ENCODE measurements at places on chromosomes 3 and 15. TPM values are rescaled to one million over a fixed set of nuclear protein-coding genes. Genes with fewer than 3 reads are reported as not detected.

DNA sequence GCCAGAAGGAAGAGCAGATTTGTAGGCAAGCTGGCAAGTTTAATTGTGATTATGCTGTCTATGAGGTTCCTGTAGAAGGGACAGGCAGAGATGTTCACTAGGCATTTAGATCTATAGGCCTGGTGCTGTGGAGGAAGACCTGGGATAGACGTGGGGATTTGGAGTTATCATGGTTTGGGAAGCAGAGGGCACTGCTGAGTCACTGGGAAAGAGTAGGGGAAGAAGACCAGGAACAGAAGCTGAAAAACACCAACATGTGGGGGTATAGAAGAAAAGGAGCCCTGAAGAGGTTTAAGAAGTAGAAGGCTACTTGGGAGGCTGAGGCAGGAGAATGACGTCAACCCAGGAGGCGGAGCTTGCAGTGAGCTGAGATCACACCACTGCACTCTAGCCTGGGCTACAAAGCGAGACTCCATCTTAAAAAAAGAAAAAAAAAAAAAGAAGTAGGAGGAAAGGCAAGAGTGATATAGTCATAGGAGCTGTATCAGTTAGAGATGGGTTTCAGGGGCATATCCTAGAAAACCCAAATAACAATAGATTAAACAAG lies 19.3 kb downstream of the GRK7 start:
- DNase-seq = no peak

Gene COL8A1
- not detected for total RNA-seq

Gene CACNA2D2
- total RNA-seq = 2.4 TPM

- no peak for DNase-seq
These were observed 13.3 kb upstream of the DOCK3 start for GRCh38 chr3:50661321-50661837.

DNA sequence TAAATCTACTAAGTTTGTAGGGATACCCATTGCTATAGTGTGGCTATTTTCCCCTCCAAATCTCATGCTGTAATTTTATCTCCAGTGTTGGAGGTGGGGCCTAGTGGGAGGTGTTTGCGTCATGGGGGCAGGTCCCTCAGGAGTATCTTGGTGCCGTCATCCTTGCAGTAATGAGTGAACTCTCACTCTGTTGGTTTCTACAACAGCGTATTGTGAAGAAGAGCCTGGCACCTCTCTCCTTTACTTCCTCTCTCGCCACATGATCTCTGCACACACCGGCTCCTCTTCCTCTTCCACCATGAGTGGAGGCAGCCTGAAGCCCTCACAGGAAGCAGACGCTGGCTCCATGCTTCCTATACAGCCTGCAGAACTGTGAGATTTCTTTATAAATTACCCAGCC lies 34.0 kb upstream of the TRPM1 start:
- no peak for DNase-seq

- no peak for DNase-seq
These were observed 23.2 kb downstream of the THRB start for GRCh38 chr3:24471486-24471885.

DNA sequence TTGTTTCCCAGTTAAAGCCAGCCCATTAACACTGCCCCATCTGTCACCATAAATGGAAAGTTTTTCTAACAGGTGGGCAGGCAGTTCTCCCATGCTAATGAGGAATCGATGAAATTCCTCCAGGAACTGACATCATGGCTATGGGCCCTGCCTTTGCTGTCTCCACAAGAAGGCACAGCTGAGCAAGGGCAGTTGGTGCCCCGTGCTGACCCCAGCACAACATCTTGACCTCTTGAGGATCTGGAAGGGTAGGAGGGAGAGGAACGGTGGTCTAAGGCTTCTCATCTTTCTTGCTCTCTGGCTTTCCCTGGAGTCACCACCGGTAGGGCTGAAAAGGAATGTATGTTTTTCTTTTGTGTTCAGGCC lies 46.7 kb downstream of the CHCHD6 start:
- no peak for DNase-seq

- no peak for DNase-seq
These were observed 175.4 kb upstream of the NR2E3 start for GRCh38 chr15:71634820-71635560.

Gene CPLX3
- total RNA-seq = not detected

Gene RETNLB
- total RNA-seq = not detected

DNA sequence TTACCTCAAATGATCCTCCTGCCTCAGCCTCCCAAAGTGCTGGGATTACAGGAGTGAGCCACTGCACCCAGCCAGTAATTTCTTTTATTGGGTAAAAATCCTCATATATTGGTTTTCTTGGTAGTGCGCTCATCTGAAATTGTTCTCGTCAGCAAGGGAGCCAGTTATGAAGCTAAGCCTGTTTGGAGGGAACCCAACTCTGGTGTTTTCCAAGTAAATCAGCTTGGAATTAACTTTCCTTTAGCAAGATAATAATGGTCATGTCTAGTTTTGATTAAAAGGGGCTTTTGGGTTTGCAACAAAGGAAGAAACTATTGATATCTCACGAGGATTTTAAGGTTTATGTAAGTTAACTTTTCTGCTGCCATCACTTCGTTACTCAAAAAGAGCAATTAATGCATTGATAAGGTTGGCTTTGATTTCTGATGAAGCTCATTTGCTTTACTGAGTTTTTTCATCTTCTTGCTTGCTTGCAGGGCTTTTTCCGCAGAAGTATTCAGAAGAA lies 72.7 kb downstream of the RARB start:
- no peak for DNase-seq

GRCh38 chr3:188780193-188781147 lies 391.3 kb upstream of the TPRG1 start:
- DNase-seq = no peak

- DNase-seq = no peak
These were observed 21.2 kb downstream of the ITPR1 start for GRCh38 chr3:4514321-4514720.

DNA sequence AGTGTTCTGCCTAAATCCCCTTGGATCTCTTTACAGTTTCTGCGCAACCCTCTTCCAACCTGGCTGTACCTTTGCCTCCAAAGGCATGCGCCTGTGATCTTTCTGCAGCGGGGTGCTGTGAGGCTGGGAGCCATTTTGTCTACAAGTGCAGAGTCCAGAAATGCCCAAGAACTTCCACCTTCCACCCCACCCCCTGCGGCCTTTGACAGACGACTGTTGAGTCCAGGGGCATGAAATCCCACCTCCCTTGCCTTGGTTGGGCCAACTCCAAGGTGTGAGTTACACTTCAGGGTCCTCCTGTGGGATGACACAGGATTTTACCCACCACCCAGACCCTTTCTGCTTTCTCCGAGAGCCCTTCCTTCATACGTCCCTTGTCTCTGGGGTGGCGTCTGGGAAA lies 24.1 kb downstream of the HRH1 start:
- no peak for DNase-seq

Gene AADACL2
- total RNA-seq = not detected

DNA sequence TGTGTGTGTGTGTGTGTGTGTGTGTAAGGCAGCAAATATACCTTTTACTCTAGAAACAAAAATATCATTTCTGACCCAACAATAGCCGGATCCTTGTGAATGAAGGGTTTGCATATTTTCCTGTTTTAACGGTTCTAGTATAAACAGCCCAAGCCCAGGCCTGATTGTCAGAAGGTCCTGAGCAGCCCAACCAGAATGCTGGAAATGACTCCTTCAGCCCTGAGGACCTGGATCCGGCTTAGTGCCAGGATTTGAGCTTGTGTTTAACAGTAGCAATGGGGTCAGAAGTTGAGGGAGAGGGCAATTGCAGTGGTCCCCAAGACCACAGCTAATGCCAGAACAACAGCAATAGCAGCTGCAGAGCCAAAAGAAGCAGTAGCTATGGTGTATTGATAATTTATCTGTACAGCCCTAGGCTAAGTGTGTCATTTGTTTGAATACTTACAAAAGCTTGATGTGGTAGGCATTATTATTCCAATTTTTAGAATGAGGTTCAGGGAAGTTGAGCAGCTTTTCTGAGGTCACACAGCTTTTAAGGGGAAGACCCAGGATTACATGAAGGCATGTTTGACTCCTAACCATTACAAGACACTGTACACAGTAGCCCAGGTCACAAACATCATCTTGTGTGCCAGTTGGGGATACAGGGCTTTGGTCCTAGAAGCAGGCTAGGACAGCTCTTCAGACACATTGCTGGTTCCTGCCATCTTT lies 12.8 kb downstream of the FOXL2 start:
- DNase-seq = no peak

DNA sequence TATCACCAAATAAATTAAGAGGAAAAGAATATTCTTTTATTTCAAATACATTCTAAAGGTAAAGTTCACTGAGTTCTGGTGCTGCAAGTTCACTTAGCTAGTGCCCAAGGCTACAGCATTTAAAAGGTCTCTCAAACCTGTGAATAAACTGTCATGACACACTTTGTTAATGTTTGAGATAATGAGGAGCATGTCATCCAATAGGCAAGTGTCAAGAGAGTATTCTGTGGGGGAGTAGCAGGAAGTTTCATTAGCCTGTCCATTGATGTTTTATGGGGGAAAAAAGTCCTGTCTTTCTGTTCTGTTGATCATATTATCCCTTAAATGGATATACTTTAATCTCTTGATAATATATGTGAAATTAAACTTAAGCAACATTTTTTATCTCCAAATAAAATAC lies 4.0 kb downstream of the SPESP1 start:
- no peak for DNase-seq

Gene PIGX
- 38.0 TPM for total RNA-seq

DNA sequence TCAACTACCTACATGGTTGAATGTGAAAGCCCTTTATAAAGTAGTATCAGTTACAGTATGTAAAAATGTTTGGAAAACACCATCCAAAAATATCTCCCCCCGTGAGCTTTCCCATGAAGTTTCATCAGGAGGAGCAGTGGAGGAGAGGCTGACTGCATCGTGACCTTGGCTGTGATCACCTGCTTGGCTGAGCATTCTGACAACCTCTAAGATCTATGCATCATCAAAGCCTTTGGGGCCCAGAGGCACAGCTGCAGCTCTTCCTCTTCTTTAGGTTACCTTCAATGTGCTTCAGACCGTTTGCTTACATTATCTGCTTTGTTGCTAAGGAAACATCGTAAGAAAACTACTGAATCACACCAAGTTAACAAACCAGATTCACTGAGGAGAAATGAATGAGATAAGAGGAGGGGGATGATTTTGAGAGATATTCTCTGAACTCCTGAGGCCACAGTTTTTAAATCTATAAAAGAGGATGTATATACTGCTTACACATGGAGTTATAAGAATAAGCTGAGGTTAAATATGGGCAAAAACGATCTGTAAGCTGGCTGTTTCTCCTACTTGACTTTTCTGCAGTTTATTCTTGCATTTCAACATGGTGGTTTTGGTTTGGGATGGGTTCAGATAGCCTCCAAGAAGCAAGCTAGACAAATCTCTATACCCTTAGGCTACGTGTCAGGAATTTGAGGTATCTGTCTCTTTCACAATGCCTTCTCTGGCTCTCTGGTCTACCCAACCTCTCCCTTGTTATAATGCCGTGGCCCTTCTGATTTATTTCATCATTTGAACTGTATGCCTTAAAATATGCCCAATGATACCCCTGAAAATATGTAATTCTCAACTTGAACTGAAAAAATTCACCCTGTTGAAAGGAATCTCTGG lies 4.0 kb downstream of the GCSAM start:
- peak; percentile 53 for DNase-seq

DNA sequence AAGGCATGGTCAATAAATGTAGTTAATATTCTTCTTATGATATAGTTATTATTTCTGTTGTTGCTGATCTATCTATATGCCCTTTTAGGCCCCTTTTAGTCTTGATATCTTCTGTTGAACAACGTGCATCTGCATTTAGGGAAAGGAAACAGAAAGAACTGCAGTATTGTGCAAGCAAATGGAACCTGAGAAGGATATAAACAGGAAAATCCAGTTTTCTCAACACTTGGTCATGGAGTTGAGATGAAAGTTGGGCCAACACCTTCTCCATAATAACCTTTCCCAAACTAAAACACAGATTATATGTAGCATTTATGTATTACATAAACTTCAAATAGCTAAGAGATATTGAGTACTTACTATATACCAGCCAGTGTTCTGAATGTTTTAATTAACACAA lies 179.7 kb downstream of the ADAMTS9 start:
- no peak for DNase-seq

Gene GRIP2
- not detected for total RNA-seq

DNA sequence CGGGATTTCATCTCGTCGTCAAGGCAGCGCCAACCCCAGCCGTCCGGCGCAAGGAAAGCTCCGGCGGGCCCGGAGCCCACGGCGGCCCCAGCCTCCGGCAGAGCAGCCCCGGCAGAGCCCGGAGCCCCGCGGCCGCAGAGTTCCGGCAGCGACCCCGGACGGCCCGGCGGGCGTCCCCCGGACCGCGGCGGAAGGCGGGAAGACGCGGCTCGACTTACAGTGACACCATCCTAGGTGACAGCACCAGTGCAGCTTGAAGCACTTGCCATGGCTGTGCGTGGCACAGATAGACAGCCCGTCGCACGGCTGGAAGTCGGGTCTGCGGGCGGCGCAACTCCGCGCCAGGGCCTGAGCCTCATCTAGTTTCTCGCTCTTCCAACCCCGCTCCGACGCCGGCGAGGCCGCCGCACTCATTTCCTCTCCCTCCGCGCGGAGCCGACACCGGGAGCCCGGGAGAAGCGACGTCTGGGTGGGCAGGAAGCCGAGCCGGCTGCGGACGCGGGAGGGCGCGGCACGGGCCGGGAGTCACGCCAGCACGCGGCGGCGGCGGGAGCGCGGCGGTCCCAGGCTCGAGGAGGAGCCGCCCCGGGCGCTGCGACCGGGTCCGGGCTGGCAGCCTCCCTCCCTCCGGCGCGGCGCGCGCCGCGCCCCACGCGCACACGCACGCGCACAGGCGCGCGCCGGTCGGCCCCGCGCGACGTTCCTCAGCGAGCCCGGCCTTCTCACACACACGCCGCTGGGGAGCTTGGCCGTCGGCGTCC lies at the start of gene C3orf70:
TSS of gene C3orf70 (minus strand) at position 651 of the 761 bp plus-strand sequence. CDS start at position 414, 237 bp downstream.
- DNase-seq = no peak

DNA sequence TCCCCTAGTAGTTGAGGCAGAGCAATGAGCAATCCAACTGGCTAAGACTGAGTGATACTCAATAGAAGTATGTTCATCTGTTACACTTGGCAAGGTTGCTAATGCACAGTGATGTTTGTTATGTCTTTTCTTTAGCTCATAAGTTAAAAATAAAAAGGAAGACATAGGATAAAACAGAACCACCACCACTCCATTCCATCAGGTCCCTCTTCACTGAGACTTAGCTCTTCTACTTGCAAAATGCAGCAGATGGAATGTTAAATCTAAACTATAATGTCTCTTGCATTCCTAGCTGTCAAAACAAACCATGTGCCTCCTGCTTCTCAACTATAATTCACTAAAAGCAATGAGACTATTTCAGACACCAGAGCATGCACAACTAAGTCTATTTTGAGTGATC lies 265.6 kb upstream of the UBE2E2 start:
- DNase-seq = no peak

DNA sequence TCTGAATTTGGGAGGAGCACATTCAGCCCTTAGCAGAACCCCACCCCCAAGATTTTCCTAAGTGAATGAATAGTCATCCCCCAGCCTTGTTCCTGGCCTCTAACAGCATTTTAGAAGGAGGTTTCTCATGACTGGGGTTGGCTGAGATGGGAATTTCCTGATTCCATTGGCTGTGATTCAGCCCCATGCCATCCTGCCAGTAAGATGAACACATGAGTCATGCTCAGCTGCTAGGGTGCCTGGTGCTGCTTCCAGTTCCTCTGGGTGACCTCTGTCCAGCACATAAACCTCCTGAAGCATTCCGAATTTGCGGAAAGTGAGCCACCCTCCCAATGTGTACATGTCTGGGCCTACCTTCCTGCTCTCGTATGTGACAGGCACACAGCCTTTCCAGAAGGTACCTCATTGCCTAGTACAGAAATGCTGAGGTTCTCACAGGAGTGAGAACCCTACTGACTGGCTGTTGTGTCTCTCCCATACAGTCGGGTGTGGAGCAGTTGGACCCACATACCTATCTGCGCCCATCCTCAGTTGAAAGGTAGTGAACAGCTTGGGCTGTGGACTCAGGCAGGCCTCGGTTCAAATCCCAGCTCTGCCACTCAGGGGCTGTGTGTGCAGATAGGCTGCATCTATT lies 91.7 kb downstream of the APBA2 start:
- DNase-seq = no peak

All from activated naive CD4-positive, alpha-beta T cell treated with anti-CD3 and anti-CD28 coated beads, Interleukin-2, amount 50 U/mL, for 72 hours (primary cell).